ENCODE measurements at places on chromosomes 7 and 10.

DNA sequence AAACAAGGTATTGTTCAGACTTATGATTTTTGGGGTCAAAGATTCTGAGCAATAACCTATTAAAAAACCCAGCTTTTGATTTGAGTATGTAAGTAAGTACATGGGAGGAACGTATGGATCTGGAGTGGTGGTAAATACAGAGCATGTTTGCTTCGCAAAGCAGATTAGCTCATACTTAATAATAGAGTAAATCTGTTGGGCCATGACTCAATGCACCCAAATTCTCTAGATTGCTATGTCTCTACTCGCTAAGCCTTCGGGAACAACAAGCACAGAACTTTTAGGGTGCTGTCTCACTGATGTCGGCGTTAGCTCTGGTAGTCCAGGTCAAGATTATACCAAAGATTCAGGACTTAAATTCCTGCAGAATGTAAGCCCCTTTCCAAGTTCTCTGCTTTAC lies 807 bp upstream of the MINPP1 start:
- no peak for DNase-seq

GRCh38 chr10:95451150-95451549 lies 110.0 kb downstream of the SORBS1 start:
- DNase-seq: no peak

DNA sequence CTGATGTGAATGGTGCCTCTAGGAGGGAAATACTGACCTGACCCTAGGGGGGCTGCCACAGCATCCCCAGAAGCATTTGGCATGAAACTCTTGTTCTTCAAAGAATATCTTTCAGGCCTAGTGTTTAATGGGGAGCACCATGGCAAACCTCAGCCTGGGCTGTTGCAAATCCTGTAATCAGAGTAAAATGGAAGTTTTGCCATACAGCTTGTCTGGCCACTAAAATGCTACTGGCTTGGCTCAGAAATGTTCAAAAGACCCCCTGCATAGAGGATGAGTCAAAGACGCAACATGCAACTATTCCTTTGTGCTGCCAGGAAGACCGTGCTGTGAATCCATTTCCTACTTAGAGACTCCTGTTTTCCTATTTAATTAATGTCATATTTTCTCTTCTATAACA lies 26.7 kb downstream of the HECW1 start:
- DNase-seq: no peak

GRCh38 chr7:45202625-45203024 lies 45.0 kb downstream of the RAMP3 start:
- DNase-seq: no peak

DNA sequence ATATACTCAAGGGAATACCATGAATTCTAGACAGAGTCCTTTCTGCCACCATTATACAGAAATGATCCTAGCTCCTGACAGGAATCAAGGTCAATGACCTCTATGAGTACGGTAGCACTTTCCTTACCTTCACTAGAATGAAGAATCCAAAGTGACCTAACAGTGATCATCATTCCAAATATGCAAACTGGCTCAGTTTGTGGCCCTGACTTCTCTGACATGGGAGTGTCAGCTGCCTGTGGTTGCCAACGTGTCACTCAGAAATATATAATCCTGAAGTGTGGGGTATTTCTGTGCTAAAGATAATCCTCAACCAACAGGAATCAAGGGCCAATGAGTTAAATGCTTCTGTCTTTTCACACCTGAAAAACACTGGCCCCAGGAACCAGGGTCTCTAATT lies 45.7 kb downstream of the COPG2 start:
- DNase-seq: no peak

- no peak for DNase-seq
Measured at GRCh38 chr7:143455491-143455890, 12.2 kb downstream of the TAS2R60 start.

GRCh38 chr7:81886211-81886764 lies 116.4 kb upstream of the HGF start:
- no peak for DNase-seq

- peak; percentile 38 for DNase-seq
Measured at GRCh38 chr10:99560277-99561126, 27.8 kb downstream of the NKX2-3 start.

DNA sequence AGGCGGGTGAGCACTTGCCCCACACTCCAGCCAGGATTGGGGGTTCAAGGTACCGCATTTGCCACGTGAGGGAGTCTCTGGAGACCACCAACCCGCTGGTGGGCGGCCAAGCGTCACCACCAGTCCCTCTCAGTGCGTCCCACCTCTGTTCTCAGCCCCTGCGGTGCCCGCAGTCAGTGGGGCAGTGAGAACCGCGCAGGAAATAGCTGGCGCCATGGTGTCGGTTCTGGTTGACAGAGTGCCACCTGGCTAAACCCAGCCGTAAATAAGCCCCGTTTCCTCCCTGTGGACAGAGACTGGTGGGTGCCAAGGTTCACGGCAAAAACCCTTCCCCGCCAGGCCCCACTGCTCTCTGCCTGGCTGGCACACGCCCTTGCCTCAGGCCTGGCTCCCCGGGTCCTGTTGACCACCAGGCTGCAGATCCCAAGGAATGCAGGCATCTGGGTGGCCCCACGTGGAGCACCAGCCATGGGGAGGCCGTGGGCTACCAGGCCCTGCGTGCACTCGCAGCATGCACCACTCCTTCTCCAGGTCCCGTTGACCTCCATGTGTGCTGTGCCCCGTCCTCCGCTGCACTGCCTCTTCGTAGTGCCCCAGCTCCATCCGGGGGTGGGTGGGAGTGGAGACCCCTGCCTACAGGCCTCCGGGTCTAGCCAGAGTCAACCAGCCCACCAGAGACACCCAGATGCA lies 140.0 kb downstream of the LHPP start:
- DNase-seq: no peak

- DNase-seq: no peak
Measured at GRCh38 chr10:37010741-37011140, 114.7 kb upstream of the ANKRD30A start.

DNA sequence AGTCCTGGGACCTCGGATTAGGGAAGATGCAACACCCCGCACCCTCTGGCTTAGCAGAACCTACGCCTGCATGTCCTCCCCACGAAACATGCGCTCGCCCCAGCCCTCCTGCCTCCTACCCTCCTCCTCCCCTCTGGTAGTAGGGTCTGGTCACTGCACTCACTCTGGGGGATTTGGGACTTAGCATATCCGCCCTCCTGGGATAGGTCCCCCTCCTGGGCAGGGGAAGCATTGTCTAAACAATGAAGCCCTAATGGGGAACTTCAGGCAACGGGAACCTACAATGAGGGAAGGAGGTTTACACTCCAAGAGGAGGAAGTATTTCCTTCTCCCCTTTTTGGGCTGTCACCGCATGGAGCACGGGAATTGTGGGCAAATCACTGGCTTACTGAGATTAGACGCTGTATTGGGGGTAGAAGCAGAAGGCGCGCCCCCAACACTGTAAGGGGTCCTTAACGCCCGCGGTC lies 892 bp downstream of the CRHR2 start:
- no peak for DNase-seq

DNA sequence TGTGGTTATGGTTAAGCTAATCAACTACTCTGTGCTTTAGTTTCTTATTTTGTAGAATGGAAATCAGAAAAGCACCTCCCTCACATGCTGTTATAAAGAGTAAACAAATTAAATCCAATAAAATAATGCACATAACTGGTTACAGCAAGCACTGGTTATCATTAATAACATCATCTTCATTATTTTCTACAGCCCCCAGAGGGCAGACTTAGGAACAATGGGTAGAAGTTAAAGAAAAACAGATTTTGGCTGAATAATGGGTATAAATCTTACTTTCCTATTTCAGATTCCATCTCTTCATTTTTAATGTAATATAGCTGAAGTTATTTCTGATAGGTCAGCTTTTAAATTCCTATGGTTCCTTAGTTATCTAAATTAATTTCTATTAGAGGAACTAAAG lies 126.5 kb downstream of the DOCK4 start:
- DNase-seq: no peak

DNA sequence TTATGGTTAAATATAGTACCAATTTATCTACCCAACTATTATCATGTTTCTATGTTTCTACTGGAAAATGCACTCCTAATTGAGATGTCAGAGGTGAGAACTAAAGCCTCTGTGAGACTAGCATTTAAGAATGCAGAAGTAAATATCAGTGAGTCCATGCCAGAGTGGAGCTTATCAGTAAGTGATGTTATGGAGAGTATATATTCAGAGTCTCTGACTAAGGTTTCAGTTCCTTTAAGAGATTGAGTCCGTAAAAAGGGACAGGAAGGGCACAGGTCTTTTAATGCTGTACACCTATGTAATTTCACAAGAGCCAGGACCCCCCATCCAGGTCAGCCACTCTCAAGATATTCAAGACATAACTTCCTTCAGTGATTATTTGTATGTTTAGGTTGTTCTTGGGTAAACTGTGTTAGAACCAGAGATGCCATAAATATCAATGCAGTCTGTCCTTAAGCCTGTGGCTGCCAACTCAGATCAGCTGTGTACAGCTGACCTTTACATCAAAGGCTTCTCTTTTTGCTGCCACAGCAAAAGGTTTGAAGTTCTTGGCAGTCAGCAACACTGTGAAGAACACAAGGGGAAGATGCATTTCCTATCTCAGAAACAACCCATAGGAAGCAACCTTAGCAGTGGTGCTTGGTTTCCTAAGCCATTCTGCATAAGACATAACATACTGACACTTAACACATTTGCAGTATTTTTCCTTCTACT lies 244.8 kb downstream of the BICC1 start:
- DNase-seq: no peak

- no peak for DNase-seq
Measured at GRCh38 chr10:118520116-118520742, 75.2 kb downstream of the PRLHR start.

DNA sequence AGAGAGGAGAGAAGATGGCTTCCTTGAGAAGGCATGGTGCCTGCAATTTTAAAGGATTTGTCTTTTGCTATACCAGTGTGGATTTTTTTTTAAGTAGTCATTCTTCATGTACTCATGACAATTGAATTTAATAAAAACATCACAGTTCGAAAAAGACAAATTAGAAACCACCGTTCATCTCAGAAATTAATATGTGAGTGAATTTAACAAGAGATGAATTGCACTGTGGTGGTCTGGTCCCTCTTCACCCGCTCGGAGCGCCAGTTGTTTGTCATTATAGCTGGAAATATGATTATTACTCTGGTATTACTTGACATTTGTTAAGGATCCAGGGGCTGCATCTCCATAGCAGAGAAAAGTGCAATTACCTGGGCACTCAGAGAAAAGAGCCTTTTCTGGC lies 91.9 kb downstream of the LRRC18 start:
- DNase-seq: no peak

GRCh38 chr10:119208553-119208940 lies 1.2 kb downstream of the GRK5 start:
- no peak for DNase-seq

DNA sequence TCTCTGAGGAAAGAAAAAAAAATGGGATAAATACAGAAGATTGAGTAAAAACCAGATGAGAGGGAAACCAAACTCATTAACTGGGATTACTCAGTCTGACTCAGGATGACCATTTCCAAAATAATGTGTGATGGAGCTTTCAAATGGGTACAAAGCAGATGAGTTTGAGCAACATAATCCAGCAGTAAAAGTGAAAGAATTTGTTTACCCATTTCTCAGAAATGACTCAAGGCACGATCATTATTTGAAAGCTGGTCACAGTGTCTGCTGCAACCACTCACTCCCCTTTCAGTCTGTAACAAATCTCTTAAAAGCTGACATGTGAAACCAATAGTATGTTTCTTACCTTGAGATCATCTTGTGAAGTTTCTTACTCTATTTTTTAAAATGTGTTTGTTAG lies 104.7 kb upstream of the KLF14 start:
- no peak for DNase-seq

- DNase-seq: no peak
Measured at GRCh38 chr7:22577470-22578001, 77.5 kb upstream of the STEAP1B start.

DNA sequence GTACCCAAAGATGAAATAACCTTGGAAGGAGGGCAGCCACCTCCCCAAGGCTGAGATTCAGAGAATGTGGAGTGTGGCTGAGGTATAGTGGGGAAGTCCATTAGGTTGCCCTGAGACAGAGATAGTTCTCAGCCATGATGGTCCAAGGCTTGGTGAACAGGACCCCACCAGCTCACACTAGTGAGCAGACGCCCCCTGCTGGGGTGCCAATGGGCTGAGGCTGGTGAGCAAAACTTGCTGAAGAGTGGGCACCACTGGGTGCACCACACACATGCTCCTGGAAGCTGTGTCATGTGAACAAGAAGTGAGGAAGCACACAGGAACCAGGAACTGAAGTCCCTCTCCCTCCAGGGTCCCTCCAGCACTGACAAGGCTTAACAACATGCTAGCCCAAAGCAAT lies 8.9 kb downstream of the FBXL13 start:
- peak; percentile 37 for DNase-seq

Data from activated CD8-positive, alpha-beta memory T cell treated with anti-CD3 and anti-CD28 coated beads, Interleukin-2, amount 50 U/mL, for 4 hours (primary cell).